NCI-H1417 (cell line): ENCODE measurements at places on chromosomes 16 and 17.
A peak's percentile ranks its signal among the peaks of the same experiment; 100 is the strongest.

DNA sequence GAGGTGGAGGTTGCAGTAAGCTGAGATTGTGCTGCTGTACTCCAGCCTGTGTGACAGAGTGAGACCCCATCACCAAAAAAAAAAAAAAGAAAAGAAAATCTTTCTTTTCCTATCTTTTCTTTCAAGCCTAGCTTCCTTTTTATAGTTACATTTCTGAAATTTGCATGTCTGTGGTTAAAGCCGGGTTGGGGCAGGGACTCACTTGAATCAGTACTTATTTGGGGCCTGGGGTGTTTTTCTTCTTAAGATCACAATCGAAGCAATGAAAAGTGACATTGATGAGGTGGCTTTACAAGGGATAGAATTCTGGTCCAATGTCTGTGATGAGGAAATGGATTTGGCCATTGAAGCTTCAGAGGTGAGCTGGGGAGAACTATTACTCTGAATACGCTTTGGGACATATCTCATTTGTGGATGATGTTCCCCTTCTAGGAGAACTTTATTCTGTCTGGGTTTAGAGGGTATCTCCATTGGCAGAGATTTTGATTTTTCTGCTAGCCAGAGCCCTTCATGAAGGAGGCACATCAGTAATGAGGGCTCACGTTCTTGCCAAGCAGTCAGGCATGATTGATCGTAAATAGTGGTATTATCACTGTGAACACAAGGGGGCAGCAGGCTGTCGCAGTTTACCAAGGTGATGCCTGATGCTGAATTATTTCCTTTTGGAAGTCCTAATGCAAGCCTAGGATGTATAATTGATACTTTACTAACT lies 14.3 kb downstream of the KPNB1 start:
- peak; percentile 41 for DNase-seq

GRCh38 chr17:73278465-73279453 lies 17.1 kb upstream of the CPSF4L start:
- peak; percentile 61 for DNase-seq

GRCh38 chr17:58384897-58385296 lies 32.4 kb downstream of the RNF43 start:
- no peak for DNase-seq

DNA sequence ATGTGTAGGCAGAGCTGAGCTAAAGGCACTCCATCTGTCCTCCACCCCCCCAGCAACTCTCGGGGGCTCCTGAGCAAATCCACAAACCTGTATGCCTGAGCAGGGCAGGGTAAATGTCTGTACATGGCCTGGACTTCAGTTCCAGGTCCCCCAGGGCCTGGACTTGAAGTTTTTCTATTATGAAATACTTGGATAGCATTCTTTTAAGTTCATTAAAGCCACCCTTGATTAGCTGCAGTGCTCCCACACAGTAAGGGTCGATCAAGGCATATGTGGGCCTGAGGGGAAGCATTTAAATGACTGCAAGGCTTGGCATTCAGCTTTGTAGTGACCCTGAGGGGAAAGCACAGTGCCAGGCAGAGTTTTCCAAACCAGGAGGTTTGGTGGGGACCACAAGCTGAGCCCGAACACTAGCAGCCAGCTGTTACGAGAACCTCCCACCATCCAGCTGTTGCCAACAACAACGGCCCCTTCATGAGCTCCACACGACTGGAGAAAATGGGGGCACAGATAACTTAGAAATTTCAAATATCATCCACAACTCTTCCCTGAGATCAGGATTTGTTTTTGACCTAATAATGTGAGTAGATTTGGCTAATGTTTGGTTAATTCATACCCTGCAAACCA lies 6.7 kb downstream of the FAM117A start:
- no peak for DNase-seq

- DNase-seq, result no peak
Observed at GRCh38 chr17:77942112-77942988, 16.2 kb upstream of the TNRC6C start.

GRCh38 chr16:12255919-12256665 lies 279.6 kb downstream of the SNX29 start:
- DNase-seq, result peak; percentile 51

DNA sequence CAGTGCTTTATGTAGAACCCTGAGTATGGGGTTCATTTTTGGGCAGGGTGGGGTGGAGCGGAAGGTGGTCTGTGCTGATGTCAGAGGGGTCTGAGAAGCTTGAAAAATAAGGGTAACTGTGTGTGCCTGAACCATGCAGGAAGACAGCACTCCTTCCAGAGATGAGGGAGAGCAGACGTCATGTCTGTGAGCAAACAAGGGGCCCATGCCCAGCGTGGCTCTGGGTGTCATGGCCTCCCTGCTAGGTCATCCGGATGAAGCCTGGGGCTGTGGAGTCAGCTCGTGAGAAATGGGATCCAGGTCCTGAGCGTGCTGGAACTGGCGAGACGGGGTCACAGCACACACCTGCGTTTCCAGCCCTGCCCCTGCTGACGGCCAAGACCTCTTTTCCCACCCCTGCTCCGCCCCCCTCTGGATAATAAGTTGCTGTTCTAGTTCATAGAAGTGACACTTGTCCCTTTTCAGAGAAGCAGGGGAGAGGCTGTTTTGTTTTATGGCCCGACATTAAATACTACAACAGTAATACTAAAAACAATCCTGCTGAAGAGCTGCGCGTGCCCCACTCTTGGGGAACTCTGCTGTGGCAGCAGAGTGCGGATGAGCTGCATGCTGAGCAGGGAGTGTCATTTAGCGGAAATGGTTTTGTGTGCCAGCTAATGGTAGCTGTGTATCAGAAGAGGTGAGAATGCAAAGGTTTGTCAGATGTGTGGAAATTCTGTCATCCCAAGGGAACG lies 92.6 kb downstream of the RPTOR start:
- peak; percentile 59 for DNase-seq

- no peak for DNase-seq
Observed at GRCh38 chr16:66131156-66131807, 235.2 kb upstream of the CDH5 start.

GRCh38 chr16:71357681-71358080 lies 842 bp upstream of the CALB2 start:
- DNase-seq, result no peak

- DNase-seq, result no peak
Observed at GRCh38 chr17:10742431-10742830, 12.6 kb upstream of the TMEM220 start.

DNA sequence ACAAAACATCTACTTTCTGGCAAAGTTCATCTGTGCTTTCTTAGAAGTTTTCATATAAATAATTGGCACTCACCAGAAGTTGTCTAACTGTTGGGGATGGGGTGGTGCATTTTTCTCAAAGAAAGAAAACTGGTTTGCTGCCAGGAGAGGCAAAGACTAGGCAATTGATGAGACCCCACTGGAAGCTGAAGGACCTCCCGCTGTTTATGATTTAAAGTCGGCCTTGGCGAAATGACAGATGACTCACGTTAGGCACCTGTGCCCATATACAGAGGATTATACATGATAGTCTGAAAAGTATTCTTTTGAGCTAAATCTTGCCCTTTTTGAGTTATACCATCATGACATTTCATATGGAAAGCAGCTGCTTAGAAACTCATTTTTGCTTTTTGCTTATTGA lies 193.0 kb upstream of the ZFHX3 start:
- peak; percentile 69 for DNase-seq

- DNase-seq, result no peak
Observed at GRCh38 chr17:45093444-45094110, 32.5 kb downstream of the NMT1 start.

- peak; percentile 31 for DNase-seq
Observed at GRCh38 chr17:29977836-29978235, 36.4 kb downstream of the EFCAB5 start.

DNA sequence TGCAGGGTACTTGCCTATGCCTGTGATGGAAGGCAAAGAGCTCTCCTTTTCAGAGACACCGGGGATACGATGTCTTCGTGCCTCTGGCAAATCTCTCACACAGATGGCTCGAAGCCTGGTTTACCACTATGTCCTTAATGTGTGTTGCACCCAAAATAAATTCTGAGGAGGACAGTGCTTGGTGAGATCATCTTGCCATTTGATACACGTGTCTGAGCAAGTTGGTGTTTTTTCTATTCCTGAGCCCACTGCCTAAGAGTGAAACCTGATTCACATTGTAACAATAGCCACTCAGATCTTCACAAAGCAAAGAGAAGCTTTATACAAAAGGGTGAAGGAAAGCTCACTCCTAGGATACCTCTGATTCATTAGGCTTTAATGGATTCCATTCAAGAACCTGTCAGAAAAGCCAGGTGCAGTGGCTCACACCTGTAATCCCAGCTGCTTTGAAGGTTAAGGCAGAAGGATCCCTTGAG lies 33.1 kb upstream of the AKAP1 start:
- DNase-seq, result peak; percentile 85

GRCh38 chr17:2885733-2886132 lies 89.5 kb downstream of the RAP1GAP2 start:
- DNase-seq, result peak; percentile 30

DNA sequence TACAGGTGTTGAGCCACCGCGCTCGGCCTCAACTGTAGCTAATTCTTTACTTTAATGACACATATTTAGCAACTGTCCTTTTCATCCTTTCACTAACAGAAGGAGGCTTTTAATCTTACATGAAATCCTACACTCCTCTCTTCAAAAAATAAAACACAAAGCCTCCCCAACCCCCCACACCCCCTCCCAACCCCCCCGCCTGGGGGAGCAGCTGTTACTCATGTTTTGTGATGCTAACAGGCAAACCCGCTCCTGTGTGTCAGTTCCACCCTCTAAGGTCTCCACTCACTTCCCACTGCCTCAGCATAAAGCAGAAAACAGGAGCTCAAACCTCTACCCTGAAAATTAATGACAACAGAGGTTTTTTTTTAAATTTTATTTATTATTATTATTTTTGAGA lies 55.4 kb upstream of the SLC25A19 start:
- peak; percentile 41 for DNase-seq

DNA sequence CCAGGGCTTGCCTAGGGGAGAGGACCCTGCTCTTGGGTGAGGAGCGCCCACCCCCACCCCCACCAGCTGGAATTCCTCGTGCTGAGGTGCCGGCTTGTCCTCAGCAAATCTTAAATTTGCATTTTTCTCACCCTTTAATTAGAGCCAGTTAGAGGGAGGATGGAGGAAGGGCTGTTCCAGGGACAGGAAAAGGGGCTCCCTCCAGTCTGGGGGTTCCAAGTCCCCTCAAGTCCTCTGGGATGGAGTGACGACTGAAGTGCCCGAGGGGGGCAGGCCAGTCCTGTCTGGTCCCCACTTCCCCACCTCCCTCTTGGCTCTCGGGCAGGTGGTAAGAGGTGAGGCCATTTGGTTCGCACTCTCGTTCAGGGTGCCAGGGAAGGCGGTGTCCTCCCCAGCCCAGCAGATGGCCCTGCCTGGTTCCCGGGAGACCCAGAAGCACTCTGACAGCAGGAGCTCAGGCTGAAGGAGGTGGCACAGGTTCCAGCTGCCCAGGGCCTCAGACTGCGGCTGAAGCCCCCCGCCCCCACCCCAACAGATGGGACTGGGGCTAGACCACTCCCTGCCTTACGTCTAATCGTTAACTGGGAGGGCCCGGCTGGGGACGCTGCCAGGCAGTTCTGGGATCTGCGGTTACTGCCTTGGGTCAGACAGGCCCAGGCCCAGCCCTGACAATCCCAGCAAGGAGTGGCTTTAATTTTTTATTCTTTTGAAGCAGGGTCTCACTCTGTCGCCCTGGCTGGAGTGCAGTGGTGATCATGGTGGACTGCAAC lies 2.2 kb downstream of the RAB26 start:
- peak; percentile 27 for DNase-seq

GRCh38 chr16:21265104-21265837 lies 12.8 kb downstream of the CRYM start:
- DNase-seq, result no peak

DNA sequence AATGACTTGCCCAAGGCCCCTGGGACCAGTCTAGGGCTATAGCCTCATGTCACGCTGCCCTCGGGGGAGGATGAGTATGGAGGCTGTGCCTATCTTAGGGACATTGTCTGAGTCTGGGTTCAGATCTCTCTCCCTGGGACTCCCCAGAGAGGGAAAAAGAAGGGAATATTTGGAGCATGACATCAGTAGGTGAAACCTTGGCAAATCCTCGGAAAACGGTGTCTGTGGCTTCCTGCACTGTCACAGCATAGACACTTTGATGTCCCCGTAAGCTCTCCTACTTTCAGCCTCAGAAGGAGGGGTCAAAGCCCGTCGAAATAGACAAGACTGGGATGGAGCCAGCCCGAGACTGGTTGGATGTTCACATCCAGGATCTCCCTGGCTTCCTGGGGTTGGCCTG lies 11.3 kb downstream of the MEOX1 start:
- DNase-seq, result no peak

DNA sequence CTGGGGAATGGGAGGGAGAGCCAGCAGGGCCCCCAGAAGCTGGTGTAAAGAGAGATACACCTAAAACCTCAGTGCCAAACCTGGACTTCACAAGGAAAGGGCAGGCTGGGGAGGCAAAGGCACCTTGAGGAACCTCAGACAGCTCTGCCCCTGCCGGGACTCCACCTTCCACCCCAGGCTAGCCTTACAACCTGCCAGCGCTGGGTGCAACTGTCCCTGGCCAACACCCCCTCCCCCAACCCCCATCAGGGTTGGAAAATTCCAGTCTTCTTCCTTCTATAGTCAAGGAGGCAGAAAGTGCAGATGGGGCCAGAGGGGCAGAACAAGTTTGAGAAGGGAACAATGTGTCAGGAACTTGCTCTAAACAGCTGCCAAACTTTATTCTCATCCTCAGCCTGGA lies 2.2 kb downstream of the YBX2 start:
- DNase-seq, result no peak

DNA sequence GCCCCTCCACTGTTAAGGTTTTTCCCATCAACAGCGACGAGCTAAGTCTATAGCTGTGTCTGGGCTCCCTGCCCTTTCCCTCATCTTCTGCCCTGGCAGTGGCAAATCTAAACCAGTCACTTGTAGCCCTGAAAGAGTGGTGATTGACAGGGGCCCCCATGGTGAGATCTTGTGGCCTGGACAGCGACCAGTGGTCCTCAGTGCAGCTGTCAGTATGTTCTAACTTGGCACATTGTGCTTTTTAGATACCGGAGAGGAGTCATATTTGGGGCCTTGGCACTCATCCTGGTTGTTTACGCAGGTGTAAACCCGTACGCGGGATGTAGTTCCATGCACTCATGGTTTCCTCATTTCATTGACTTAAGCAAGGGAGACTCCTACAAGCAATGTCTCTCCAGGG lies 57.5 kb upstream of the ARHGAP44 start:
- DNase-seq, result no peak

DNA sequence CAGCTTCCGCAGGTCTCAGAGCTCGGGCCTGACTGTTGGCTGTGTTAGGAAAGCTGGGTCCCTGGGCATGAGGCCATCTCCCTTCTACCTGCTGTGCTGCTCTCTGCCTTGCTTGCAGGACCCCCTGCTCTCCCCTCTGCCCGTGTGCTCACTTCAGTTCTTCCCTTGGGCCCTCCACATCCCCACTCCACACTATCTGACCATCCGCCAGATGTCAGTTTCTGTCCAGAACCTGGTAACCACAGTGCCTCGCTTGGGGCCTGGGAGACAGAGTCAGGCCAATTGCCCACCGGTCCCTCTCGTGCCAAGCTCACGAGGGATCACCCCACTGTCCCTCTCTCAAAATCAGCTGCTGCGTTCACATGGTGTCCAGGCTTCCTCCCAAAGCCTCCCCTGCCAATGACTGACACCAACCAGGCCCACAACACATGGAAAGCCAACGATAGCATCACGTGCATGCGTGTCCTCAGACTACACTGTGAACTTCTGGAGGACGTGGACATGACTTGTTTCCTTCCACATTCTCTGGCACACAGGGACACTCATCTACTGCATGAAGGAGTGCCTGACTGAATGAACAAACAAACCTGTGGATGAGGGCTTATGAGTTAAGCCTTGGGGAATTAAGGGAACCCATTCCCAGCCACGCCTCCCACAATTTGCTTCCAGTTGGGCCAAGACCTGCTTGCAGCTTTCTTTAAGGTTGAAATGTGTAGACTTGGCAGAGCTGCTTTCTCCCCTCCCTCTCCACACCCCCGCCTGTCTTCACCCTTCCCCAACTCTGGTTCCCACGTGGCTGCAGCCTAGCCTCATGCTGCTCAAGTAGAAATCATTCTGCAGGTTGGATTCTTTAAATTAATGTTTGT lies 72.5 kb upstream of the ZNF423 start:
- no peak for DNase-seq
